ENCODE measurements at places on chromosomes 3 and 15.

DNA sequence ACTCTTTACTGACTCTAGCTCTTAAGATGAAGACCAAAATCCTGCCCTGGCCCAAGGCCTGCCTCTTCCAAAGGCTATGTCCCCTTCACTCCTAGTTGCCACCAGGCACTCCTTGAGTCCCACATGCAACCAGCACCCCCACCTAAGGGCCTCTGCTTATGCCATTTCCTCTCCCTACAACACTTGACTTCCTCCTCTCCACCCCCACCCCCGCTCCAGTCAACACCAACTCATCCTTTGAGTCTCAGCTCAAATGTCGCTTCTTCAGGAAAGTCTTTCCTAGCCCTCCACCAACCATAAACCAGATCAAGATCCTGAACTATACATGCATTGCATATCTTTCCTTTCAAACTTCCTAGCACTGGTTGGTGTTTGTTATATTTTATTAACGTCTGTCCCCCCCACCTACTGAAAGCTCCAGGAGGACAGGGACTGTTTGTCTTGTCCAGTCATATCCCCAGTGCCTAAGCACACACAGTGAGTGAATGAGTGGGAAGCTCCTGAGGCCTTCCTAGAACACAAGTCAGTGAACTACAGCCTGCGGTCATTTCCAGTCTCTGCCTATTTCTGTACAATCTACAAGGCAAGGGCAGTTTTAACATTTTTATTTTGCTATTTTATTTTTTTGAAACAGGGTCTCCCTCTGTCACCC lies 7.3 kb downstream of the TBC1D2B start:
- DNase-seq: peak; percentile 62

GRCh38 chr15:86483936-86484335 lies 404.3 kb downstream of the AGBL1 start:
- DNase-seq: no peak

GRCh38 chr3:100725935-100726513 lies 16.7 kb downstream of the TFG start:
- no peak for DNase-seq

DNA sequence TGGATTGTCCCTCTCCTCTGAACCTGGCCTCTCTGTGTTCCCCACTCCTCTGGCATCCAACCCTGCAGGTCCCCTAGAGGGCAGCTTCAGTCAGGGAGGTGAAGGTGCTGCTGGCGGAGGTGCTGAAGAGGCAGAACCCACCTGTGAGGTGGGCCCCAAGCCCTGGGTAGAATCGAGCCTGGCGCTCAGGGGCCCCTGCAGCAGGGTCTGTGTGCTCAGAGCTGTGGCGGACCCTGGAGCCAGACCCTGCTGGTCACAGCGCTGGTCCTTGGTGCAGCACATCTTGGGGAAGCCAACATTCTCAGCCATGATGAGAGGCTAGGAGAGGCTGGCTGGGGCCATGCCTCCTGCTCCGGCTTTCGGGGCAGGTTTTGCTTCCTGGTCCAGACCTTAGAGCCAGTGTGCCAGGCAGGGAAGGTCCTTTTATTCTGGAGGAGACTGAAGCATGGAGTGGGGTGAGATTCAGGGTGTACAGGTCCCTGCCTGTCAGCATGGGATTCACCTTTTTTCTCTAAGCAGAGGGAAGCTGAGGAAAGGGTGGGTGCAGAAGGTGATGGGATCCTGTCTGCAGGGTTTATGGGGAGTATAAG lies 54.7 kb upstream of the TAMM41 start:
- DNase-seq: no peak

DNA sequence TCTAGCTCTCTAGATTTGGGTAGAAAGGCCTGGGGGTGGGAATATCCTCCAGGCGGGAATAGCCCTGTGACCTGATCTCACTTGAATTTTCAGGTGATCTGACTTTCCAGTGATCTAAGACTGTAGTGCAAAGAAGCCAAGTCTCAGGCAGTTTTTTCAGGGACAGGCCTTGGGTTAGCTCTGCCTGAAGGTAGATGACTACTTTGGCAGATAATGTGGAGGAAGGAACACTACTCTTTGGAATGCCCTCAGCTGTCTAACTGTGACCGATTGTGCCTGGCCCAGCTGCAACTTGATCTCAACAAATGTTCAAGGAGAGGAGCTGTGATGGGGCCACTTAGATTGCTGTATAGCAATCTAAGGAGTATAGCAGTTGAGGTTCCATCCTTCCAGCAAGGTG lies 193.7 kb downstream of the TCF12 start:
- no peak for DNase-seq

DNA sequence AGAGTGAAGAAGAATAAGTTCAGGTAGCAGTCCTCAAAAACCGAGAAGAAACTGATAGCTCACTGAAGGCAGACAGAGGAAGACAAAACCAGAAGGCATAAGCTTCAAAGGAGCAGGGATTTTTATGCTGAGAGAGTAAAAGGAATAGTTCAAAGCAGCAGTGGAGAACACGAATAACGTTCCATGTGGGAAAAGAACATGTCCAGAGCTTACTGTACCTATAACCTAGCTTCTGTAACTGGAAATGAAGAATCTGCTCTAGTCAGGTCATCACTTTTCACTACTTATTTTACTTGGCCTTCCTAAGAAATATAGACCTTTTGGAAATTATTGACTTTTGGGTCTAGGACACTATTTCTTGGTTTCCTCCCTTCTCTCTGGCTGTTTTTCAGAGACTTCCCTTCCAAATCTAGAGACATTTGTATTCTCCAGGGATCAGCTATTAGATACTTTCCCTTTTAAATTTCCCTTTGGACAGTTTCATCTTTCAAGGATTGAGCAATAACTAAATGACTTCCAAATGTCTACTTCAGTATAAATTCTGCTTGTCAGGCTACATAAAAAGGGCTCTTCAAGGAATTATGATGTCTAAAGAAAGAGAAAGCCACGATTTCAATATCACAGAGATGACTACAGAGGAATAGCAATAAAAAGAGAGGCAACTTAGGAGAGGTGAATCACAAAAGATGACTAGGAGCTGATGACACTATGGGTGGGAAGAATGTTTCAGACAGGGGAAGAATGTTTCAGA lies 46.7 kb downstream of the UBE3A start:
- DNase-seq: no peak

DNA sequence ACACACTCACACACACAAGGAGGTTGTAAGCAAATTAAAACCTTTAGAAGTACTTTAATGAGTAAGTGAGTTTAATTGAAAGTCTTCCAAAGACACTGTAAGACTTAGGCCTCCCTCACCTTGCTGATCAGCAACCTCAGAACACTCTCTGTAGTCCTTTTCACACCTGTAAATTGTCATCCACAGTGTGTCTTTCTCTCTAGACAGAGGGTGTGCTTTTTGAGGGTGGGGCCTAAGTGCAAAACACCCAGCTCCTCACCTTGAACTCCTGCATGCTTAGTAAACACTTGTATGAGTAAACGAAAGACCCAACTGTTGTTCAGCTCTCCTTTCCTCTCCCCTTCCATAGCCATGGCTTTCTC lies 183.2 kb upstream of the IL12A start:
- DNase-seq: no peak

GRCh38 chr3:12935023-12935860 lies 93.9 kb upstream of the RPL32 start:
- DNase-seq: no peak

DNA sequence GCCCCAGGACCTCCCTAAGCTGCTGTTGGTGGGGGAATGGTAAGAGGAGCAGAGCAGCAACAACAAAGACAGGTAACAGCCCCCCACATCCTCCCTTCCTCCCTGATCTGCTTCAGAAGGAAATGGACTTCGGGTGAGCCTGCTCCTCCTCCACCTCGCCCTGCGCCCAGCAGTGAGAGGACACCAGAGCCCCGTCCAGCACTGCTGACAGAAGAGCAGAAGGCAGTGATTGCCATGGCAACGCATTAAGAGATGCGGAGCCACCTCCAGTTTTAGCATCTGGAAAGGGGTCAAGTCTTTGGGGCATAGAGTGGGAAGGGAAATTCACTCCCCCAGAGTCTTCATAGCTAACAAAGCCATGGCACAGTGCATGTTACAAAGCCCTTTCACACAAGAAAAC lies 77.6 kb upstream of the HRH1 start:
- no peak for DNase-seq

- no peak for DNase-seq
Observed at GRCh38 chr15:65115086-65115485, at the start of gene UBAP1L. Gene UBAP1L (minus strand): TSS chr15:65115200. CDS start chr15:65106215, 8,985 bp downstream.

GRCh38 chr3:32553973-32554372 lies 16.7 kb downstream of the DYNC1LI1 start:
- no peak for DNase-seq

DNA sequence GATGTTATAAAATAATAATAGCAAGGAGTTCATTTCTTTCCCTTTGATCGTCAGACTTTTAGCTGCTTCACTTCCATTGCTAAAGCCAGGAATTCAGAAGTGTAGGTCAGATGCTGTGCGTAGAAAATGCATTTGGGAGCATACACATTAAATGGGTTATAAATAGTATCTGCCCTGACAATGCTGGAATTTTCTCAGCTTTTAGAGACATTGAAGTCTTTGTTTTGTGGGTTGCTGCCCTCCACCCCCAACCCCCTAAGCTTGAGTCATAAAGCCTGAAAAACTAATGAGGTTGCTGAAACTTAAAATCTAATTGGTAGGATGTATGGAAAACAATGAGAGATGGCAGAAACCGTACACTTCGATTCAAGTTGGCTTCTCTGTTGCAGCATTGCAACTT lies 81.9 kb downstream of the MITF start:
- DNase-seq: no peak
